Thoracic aorta (tissue), 2 donors: ENCODE measurements at places on chromosomes 4 and X.

DNA sequence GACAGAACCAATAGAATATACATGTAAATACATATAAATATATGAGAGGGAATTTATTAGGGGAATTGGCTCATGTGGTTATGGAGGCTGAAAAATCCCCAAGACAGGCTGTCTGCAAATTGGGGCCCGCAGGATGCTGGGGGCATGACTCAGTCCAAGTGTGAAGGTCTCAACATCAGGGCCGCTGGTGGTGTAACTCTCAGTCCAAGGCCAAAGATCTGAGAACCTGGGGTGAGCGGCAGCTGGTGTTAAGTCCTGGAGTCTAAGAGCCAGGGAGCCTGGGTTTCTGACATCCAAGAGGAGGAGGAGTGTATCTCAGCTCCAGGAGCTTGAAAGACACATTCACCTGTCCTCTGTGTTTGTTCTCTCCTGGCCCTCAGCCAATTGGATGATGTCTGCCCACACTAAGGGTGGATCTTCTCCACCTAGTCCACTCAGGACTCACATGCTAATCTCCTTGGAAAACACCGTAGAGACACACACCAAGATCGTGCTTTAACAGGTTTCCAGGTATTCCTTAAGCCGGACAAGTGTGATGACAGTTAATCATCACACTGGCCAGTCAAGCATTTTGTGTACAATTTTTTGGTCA, 28.9 kb downstream of the TIGD2 start:
- no peaks in the 10 kb centered on the region for H3K27me3 ChIP-seq
- no peaks in the 10 kb centered on the region for H3K36me3 ChIP-seq
- H3K4me3 ChIP-seq, result no peak overlapping the region

DNA sequence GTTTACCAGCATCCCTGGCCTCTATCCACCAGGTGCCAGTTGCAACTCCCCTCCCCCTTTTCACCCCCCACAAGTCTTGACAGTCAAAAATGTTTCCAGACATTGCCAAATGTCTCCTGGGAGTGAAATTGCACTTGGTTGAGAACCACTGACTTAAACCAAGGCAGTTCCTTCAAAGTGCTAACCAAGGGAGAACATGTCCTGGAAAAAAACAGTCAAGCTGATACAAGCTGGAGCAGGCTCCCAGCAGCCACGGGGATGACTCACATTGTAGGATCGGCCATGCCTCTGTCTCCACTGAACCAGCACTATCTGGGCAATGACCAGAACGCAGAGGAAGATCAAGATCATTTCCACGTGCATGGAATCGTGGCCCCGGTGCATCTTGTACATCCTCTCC, 11.4 kb downstream of the RNF175 start:
- no peaks in the 10 kb centered on the region for H3K27me3 ChIP-seq
- peak; percentile 23 for DNase-seq
- no peaks in the 10 kb centered on the region for H3K36me3 ChIP-seq
- no peak overlapping the region for H3K27ac ChIP-seq

- no peak overlapping the region for H3K4me3 ChIP-seq
- no peaks in the 10 kb centered on the region for H3K36me3 ChIP-seq
- H3K27me3 ChIP-seq, result no peaks in the 10 kb centered on the region
- H3K27ac ChIP-seq, result no peak overlapping the region
- no peak for DNase-seq
Measured at GRCh38 chrX:133417364-133417763, 2.1 kb upstream of the GPC4 start.

- no peaks in the 10 kb centered on the region for H3K27me3 ChIP-seq
- no peaks in the 10 kb centered on the region for H3K4me1 ChIP-seq
- no peaks in the 10 kb centered on the region for H3K36me3 ChIP-seq
- H3K27ac ChIP-seq, result no peak overlapping the region
Measured at GRCh38 chr4:7388627-7389026, 46.1 kb downstream of the PSAPL1 start.

DNA sequence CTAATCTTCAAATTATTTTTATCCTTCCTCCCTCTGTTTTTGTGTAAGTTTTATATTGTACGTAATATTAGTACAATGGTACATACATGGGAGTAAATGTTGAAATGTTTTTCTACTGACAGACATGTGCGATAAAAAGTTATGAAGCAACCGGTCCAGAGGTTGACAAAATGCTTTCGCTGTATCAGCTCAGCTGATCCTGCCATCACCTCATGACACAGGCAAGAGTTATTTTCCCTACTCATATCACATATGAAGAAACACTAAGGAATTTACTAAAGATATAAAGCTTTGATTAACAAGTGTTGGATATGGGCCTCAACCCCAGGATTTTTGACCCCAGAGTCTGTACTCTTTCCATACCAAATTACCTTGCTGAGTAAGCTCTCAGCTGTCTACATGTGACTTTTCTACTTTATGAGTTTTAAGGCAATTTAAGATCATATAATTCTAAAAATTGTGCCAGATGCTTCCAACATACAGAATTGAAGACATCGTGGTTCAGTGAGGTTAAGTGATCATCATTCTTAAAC, 50.0 kb downstream of the CLCN5 start:
- H3K36me3 ChIP-seq, result no peaks in the 10 kb centered on the region
- no peaks in the 10 kb centered on the region for H3K4me1 ChIP-seq
- DNase-seq, result no peak

- no peaks in the 10 kb centered on the region for H3K36me3 ChIP-seq
- H3K27me3 ChIP-seq, result no peaks in the 10 kb centered on the region
- DNase-seq, result no peak
- H3K4me3 ChIP-seq, result no peak overlapping the region
Measured at GRCh38 chr4:53963336-53963735, 101.1 kb downstream of the CHIC2 start.

GRCh38 chrX:36568946-36569345, 439.2 kb upstream of the FAM47C start:
- DNase-seq, result no peak
- no peaks in the 10 kb centered on the region for H3K4me1 ChIP-seq
- no peaks in the 10 kb centered on the region for H3K36me3 ChIP-seq
- no peak overlapping the region for H3K27ac ChIP-seq

- H3K4me3 ChIP-seq, result no peak overlapping the region
- H3K27ac ChIP-seq, result no peak overlapping the region
- H3K27me3 ChIP-seq, result no peaks in the 10 kb centered on the region
- no peak for DNase-seq
- H3K36me3 ChIP-seq, result no peaks in the 10 kb centered on the region
- no peaks in the 10 kb centered on the region for H3K4me1 ChIP-seq
Measured at GRCh38 chr4:134691915-134692314, 490.3 kb upstream of the PABPC4L start.

DNA sequence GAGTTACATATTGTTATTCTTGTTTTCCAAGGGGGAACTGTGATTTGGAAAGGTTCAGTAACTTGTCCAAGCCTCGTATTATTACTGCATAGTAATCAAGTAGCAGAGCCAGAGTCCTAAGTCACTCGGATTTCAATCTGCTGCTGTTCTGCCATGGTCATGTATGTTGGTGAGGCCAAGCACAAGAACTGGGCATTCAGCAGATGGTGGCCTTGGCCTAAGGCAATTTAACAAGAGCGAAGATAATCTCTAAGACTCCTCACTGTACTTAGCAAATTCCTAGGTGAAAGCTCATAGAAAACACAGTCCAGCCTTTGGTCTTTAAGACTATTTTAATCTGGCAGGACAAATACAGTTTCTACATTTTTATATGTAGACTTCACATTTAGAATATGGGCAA, 64.8 kb downstream of the NDST3 start:
- H3K36me3 ChIP-seq, result no peaks in the 10 kb centered on the region
- no peak overlapping the region for H3K4me3 ChIP-seq

- H3K4me3 ChIP-seq, result no peak overlapping the region
- DNase-seq, result no peak
- H3K4me1 ChIP-seq, result no peaks in the 10 kb centered on the region
- H3K36me3 ChIP-seq, result no peaks in the 10 kb centered on the region
Measured at GRCh38 chr4:175703956-175704600, 108.0 kb downstream of the GPM6A start.

DNA sequence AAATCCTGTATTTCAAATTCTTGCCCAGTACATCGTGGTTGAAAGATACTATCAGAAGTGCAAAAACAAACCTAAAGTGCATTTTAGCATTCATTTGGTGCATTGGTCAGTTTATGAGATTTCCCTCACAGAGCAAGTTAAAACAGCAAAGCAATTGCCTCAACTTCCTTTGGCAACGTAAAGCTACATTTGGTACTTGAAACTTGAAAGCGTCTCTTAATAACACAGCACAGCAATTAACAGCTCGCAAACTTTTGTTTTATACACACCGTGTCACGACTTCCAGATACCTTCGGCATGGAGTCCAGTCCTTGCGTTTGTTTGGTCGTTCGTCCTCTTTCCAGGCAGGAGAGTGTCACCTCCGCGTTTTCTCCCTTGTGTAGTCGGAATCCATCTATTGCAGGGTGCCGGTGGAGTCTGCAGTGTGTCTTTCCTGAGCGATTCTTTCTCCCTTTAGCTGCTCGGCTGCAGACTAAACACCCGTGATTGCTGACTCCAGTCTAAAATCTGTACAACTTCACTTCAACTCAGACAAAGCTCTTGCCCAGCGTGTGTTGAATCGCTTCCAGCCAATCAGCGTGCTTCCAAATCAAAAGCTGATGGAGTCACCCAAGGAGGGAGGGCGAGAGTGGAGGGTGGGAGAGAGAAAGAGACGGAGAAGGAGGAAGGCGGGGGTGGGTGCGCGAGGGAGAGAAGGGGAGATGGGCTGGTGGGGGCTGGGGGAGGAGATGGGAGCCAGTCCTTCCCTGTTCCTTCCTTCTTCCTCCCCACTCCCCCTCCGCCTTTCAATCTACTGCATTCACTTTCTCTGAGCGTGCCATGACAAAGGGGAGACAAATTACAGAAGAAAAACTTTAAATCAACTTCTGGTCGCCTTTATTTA, at the start of gene PCDH18:
TSS of gene PCDH18 (minus strand) at position 509 of the 883 bp plus-strand sequence. CDS start at position 103, 406 bp downstream.
- peak within 1 kb of the TSS; percentile 81 for H3K4me3 ChIP-seq
- no peaks in the 10 kb centered on the region for H3K27me3 ChIP-seq
- peak; percentile 85 for DNase-seq
- peaks cover 29% of the 10 kb centered on the region for H3K4me1 ChIP-seq

GRCh38 chr4:122104184-122104583, 47.9 kb upstream of the BLTP1 start:
- no peak overlapping the region for H3K27ac ChIP-seq
- no peak overlapping the region for H3K4me3 ChIP-seq
- no peaks in the 10 kb centered on the region for H3K4me1 ChIP-seq
- no peaks in the 10 kb centered on the region for H3K27me3 ChIP-seq

DNA sequence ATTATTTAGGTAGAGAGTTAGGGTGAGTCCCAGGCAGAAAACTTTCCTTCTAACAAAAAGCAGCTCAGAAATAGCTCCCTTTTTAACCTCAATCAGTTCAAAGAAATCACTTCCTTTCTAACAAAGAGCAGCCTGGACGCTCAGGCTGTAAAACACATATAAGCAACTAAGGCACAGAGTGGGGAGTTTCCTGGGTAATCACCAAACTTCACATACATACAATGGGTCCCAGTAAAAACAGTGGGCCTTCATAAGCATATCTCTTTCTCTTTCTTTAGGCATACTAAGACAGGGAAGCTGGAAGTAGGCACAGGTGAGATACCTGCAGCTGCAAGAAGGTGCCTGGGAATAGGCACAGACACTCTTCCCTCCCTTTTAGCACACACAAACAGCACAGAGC, 4.9 kb upstream of the NAF1 start:
- no peak overlapping the region for H3K4me3 ChIP-seq
- H3K27ac ChIP-seq, result no peak overlapping the region
- H3K36me3 ChIP-seq, result no peaks in the 10 kb centered on the region
- no peaks in the 10 kb centered on the region for H3K27me3 ChIP-seq
- no peaks in the 10 kb centered on the region for H3K4me1 ChIP-seq

GRCh38 chrX:121569609-121570008, 522.2 kb downstream of the GLUD2 start:
- H3K4me1 ChIP-seq, result no peaks in the 10 kb centered on the region
- DNase-seq, result no peak
- H3K4me3 ChIP-seq, result no peak overlapping the region

- H3K27ac ChIP-seq, result no peak overlapping the region
- no peaks in the 10 kb centered on the region for H3K27me3 ChIP-seq
- H3K4me3 ChIP-seq, result no peak overlapping the region
- H3K36me3 ChIP-seq, result no peaks in the 10 kb centered on the region
- H3K4me1 ChIP-seq, result no peaks in the 10 kb centered on the region
Measured at GRCh38 chr4:73762409-73762808, 22.0 kb downstream of the CXCL8 start.

DNA sequence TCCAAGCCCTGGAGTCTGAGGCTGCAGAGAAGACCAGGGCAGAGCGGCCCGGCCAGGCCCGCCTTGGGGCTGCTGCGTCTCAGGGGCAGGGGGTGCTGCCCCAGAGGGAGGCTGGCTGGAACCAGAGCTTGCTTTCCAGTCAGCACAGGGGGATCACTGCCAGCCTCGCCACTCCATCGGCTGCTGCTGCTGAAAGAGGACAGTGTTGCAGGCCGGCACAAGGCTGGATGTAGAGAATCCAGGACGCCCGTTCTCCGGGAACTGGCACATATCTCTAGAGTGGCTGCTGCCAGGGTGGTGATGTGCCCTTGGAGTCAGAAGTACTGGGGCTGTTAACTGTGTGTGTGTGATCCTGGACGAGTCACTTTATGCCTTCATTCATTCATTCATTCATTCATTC, 31.9 kb upstream of the SORCS2 start:
- H3K4me1 ChIP-seq, result no peaks in the 10 kb centered on the region
- no peaks in the 10 kb centered on the region for H3K36me3 ChIP-seq
- no peak for DNase-seq
- no peaks in the 10 kb centered on the region for H3K27me3 ChIP-seq
- no peak overlapping the region for H3K27ac ChIP-seq
- no peak overlapping the region for H3K4me3 ChIP-seq

- no peak for DNase-seq
- H3K4me1 ChIP-seq, result no peaks in the 10 kb centered on the region
- no peak overlapping the region for H3K4me3 ChIP-seq
- H3K27ac ChIP-seq, result no peak overlapping the region
- no peaks in the 10 kb centered on the region for H3K36me3 ChIP-seq
Measured at GRCh38 chr4:47741200-47741599, 96.7 kb downstream of the CORIN start.

- H3K27me3 ChIP-seq, result no peaks in the 10 kb centered on the region
- no peaks in the 10 kb centered on the region for H3K36me3 ChIP-seq
- no peaks in the 10 kb centered on the region for H3K4me1 ChIP-seq
- no peak overlapping the region for H3K27ac ChIP-seq
- no peak for DNase-seq
Measured at GRCh38 chr4:121209171-121209570, 45.0 kb upstream of the TNIP3 start.

DNA sequence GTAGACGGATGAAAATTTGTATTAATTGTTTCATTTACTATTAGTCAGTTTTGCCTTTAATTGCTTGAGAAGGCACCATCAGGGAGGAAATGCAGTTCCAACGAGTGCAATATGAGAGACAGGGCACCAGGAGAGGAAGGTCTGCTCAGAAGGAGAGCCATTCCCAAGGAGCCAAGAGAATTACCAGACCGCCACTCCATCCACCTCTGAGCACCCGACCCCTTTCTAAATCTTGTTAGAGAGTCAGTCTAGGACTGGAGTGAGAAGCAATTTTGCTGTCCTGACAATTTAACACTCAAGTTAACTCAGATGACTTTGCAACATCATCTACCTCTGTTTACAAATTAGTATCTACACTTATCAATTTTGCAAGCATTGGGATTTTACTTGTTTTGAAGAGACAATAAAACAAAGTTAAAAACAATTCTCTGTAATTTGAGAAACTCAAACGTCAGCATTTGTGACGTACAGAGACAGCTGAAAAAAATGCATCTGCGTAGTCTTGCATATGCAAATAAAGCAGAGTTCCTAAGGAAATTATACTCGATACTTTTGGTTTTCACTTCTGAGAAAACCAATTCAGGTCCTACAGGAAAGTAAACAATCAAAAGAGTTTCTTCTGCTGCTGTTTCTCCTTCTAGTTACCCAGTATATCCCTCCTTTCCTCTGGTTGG, 1704.7 kb upstream of the TENM3 start:
- no peak overlapping the region for H3K4me3 ChIP-seq
- H3K36me3 ChIP-seq, result no peaks in the 10 kb centered on the region
- no peak overlapping the region for H3K27ac ChIP-seq
- DNase-seq, result no peak
